CD4-positive, alpha-beta T cell treated with Interleukin-17A for 1 hour (primary cell): ENCODE measurements at places on chromosomes 11 and 22.

DNA sequence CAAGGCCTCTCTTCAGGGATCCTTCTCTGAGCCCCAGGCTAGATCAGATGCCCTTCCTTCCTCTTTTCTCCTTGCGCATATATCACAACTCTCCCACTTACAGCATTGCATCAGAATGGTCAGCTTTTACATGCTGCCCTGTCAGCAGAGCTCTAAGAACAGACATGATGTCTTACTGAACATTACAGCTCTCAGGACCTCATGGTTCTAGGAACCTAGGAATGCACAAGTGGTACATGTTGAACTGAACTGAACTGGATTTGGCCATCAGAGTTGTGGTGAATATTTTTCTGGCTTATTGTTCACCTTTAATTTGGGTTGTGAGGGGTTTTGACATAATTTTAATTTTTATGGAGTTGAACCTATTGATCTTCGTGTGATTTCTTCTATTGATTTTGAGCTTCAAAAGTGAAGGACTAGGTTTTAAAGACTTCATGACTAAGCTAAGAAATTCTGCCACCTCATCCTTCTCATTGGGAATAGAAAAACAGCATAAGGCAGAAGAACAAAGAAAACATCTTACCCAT, 37.7 kb upstream of the SPON1 start:
- DNase-seq, result no peak

GRCh38 chr11:119512369-119512768, 89.4 kb upstream of the THY1 start:
- no peak for DNase-seq

DNA sequence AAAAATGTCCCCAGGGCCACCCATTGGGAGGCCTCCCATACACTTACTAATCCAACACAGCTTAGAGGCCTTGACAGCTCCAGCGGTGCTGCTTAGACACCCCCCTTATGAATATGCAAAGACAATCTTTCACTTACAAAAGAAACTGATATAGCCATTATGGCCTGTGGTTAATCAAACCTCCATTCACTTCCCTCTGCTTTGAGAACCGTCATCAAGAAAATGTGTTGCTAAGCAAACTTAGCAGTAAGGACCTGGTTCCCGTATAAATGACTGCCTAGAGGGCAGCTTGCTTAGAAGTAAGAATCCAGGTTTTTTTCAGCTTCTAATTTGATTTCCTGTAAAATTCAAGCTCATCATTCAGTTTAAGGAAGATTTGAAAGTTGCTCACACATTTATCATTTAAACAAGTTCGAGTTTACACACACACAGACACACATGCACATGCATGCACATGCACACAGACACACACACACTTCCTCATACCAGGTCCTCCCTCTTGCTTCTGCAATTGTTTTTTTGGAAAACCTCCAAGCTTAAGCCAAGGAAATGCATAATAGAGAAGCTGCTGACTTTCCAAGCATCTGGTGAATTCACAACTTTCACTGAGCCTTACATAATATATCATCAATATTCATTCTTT, 137.7 kb upstream of the BLID start:
- DNase-seq, result no peak

DNA sequence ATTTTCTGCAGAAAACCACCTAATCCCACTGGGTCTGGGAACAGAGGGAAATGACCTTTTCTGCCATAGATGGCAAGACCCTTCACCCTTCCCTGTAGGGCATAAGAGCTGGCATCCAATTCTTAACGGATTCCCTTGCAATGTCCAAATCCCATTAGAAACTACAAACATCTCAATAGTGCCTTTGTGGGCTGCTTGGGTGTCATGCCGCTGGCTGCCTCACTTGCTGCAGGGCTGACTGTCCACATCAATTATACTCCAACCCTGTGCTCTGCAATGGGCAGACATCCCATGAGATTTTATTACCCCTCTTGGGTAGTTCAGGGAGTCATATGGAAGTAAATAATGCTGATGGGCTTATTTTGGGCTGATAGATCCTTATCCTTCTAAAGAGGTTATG, 7.3 kb downstream of the GRAP2 start:
- DNase-seq, result no peak

DNA sequence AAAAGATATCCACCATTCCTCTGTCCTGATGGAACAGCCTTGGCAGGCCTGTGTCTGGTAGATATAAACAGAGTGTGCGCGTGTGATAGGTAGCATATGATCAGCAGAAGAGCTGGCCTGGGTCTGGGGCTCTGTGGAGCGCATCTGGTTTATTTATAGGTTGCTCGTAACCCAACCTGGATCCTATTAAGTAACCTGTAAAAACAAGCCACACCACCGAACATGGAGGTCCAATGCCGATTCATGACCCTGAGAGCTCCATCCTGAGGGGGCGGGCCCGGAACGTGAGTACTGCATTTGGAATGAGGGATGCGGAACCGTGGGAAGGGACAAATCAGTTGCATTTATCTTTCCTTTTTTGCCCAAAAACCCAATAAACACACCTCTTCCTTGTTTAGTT, 31.9 kb upstream of the APOL5 start:
- DNase-seq, result no peak
